ENCODE measurements at places on chromosomes 7 and 10.

GRCh38 chr7:1887251-1887650 is 217.2 kb downstream of the ELFN1 start:
- DNase-seq, result no peak

DNA sequence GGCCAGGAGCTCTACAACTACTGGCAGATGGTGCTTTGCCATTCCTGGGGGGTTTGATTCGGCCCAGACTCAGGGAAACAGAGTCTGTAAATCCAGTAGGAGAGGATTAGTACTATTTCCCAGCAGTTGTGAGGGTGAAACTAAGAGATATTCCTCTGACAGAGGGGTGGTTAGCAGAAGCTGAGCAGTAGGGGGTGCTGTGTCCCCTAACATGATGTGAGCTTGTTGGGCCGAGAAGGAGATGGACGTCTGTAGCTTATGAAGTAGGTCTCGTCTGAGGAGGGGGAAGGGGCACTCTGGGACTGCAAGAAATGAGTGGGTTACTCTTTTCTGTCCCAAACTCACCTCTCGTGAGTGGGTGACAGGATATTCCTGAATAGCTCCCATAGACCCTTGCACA is 179.2 kb upstream of the MBL2 start:
- DNase-seq, result no peak

DNA sequence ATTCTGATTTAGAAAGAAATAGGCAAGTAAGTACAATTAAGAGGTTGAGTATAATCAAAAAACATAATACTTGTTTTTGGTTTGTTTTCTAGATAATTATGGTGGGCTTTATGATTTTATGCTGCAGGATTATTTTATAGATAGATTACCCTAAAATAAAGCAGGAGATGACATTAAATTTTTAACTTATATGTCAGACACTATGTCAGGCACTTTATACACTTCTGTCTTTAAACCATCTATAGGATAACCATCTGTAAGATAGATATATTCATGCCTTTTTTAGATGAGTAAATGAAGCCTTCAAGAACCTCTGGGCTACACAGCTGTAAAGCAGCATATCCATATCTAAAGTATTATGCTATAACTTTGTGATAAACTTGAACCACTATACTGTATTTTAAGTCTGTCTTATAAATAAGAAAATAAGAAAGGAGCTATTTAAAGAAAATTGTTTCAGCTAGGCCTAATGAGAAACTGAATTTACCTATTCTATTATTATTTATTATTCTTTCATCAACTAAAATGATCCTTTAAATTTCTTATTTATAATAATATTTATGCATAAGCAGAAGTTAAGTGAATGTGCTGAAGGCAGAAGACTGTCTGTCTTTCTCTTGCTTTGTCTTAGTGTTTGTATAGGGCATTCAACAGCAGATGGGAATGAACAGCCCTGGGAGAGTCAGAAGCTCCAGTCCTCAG is 94.0 kb downstream of the CPED1 start:
- no peak for DNase-seq

GRCh38 chr10:17046989-17047388 is 82.6 kb downstream of the CUBN start:
- no peak for DNase-seq

DNA sequence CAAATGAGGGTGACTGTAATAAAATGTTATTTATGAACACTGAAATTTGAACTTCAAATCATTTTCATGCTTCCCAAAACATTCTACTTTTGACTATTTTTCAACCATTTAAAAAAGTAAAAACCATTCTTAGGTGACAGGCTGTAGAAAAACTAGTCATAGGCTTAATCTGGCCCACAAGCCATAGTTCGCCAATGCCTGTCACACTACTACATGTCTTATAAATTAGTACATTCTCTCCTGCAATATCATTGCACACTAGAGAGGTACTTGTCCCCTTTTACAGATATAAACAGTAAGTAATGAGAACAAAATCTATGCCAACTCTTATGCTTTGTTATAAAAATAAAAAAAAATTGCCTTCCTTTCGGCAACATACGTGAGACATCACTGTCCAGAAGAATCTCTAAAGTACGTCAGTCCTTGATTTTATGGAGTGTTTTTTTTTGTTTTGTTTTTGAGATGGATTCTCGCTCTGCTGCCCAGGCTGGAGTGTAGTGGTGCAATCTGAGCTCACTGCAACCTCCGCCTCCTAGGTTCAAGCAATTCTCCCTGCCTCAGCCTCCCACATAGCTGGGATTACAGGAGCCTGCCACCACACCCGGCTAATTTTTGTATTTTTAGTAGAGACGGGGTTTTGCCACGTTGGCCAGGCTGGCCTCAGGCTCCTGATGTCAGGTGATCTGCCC is 23.2 kb downstream of the UPF2 start:
- DNase-seq, result no peak

GRCh38 chr7:115932880-115933279 is 97.7 kb downstream of the TFEC start:
- DNase-seq, result no peak

DNA sequence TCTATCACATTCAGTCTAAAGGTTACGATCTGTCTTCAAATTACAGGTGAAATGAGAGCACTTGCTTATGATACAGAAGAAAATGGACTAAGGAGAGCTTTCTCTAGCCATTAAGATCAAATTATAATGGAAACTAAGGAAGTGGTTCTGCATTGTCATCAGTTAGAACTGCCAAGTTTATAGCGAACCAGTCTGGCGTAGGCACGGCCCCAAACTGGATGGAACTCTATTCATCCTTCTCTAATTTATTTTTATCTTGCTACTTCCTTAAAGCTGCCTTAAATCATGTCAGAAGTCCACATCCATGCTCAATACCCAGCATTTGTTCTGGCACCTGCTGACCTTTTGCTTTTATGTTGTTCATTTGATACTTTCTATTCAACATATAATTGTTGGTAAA is 63.7 kb upstream of the APBB1IP start:
- DNase-seq, result no peak

- DNase-seq, result no peak
Measured at GRCh38 chr10:59098387-59098786, 78.1 kb upstream of the PHYHIPL start.

Measured in cerebellar nuclear complex (tissue), 1 donor.